Chondrocyte (in vitro differentiated cells): ENCODE measurements at places on chromosomes 12 and 14. TPM values are rescaled to one million over a fixed set of nuclear protein-coding genes. Genes with fewer than 3 reads are reported as not detected.

DNA sequence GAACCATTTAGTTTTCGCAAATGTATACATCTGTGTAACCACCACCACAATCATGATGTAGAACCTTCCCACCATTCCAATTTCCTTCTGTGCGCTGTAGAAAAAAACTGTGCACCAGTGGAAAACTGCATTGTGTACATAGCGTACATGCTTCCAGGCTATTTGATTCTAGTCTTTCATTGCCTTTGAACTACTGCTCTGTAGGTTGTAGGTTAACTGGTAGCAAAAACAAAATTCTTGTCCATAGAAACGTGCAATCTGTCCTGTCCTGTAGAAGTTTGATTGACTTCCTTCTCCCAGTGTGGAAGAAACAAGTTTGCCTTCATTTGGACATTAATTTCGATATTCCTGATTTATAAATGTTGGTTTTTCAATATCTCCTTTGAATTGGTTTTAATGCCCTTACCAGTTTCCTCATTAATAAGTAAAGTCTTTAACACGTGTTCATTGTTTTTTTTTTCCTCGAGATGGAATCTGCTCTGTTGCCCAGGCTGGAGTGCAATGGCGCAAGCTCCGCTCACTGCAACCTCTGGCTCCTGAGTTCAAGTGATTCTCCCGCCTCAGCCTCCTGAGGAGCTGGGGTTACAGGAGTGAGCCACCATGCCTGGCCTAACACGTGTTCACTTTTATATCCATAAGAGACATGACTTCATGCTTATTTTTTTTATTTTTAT lies 3.6 kb upstream of the ISM2 start:
- H3K4me3 ChIP-seq = no peak overlapping the region
- peaks cover 8% of the 10 kb centered on the region for H3K36me3 ChIP-seq
- no peak for DNase-seq
- H3K27ac ChIP-seq = no peak overlapping the region
- peaks cover 4% of the 10 kb centered on the region for H3K4me1 ChIP-seq
- peaks cover 11% of the 10 kb centered on the region for H3K27me3 ChIP-seq

DNA sequence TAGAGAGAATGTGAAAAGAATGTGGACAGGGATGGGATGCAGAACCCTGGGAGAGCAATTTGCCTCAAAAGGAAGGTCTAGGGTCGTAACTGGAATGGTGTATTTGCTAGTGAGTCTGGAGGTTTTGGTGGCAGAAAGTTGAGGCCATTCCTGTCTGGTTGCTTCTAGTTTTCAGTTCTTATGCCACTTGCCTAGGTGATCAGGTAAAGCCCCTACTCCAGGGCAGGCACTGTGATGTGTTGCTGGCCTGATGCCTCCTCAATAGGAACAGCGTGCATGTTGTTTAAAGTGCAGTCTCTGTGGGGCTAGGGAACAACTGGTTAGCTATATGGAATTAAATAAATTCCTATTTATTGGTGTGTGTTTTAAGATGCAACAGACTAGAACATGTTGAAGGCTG lies 6.4 kb downstream of the OS9 start:
- H3K36me3 ChIP-seq = peaks cover 39% of the 10 kb centered on the region
- no peak overlapping the region for H3K4me3 ChIP-seq
- H3K27me3 ChIP-seq = no peaks in the 10 kb centered on the region
- no peak overlapping the region for H3K27ac ChIP-seq
- DNase-seq = no peak
- no peaks in the 10 kb centered on the region for H3K4me1 ChIP-seq

GRCh38 chr12:33602515-33602914 lies 162.9 kb upstream of the SYT10 start:
- H3K4me1 ChIP-seq = no peaks in the 10 kb centered on the region
- H3K27ac ChIP-seq = no peak overlapping the region
- H3K4me3 ChIP-seq = no peak overlapping the region
- H3K27me3 ChIP-seq = peaks cover 2% of the 10 kb centered on the region
- no peak for DNase-seq
- no peaks in the 10 kb centered on the region for H3K36me3 ChIP-seq

DNA sequence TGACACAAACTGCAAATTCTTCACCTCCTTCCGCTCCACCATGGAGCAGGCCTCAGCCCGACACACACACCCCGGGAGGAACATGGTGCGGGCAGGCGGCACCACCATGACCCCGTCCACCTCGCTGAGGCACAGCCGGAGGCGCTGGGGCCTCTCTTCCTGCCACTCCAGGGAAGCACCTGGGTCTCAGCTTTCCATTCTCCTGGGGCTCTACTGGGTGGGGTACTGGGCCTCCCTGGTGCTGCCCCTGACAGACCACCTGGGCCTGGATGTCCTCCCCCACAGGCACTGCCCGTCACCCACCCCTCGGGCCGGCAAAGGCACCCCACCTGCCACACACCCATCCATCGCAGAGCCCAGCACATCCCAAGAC lies 9.9 kb downstream of the AKT1 start:
- no peak overlapping the region for H3K27ac ChIP-seq
- H3K36me3 ChIP-seq = no peaks in the 10 kb centered on the region
- no peaks in the 10 kb centered on the region for H3K4me1 ChIP-seq
- no peaks in the 10 kb centered on the region for H3K27me3 ChIP-seq
- DNase-seq = no peak

GRCh38 chr12:80317307-80317706 lies 126.7 kb upstream of the PTPRQ start:
- peaks cover 16% of the 10 kb centered on the region for H3K4me1 ChIP-seq
- H3K27me3 ChIP-seq = no peaks in the 10 kb centered on the region
- no peak overlapping the region for H3K4me3 ChIP-seq
- no peak overlapping the region for H3K27ac ChIP-seq
- no peak for DNase-seq

TEX52 gene
- not detected in 3 replicates for total RNA-seq

DIO3 gene
- not detected in 3 replicates for total RNA-seq
